ENCODE measurements at places on chromosomes 3 and 15.

DNA sequence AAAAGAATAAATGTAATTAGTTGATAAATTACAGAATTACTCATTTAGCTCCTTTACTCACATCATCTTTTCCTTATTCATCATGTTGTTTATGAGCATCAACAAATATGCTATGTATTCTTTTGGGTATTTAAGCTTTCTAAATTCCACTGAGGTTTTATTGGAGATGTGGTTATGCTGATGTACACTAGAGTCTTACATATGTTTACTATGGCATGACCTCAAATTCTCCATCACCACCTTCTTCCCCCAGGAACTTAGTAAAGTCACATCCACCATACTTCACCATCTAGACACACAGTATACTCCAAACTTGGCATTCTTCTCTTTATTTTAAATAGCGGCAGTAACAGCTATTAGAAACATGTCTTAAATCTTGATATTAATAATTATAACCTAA is 74.1 kb upstream of the MELTF start:
- DNase-seq = no peak

- no peak for DNase-seq
Observed at GRCh38 chr3:173734895-173735294, 337.4 kb downstream of the NLGN1 start.

- no peak for DNase-seq
Observed at GRCh38 chr3:52438579-52439425, 6.1 kb downstream of the SEMA3G start.

DNA sequence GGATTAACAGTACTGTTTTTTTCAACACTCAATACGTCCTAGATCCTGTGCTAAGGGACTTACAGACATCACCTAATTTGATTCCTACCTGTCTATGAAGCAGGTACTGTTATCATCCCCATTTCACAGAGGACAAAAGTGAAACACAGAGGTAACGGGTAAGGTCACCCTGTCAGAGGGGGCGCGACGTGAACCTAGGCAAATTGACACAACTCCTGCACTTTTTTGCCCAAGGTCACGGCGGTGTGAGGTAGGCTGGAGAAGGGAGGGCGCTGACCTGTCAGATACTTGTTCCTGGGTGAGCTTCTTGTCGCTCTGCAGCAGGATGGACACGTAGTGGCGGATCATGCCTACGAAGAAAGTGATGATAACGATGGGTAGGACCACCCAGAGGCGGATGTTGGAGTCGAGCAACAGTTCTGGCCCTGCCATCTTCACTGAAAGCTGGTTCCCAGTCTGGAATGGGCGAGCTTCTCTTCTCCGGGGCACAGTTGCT is 363 bp downstream of the EMC3 start:
- DNase-seq = no peak

- no peak for DNase-seq
Observed at GRCh38 chr15:73633991-73634495, 854 bp upstream of the NPTN start.

- no peak for DNase-seq
Observed at GRCh38 chr3:8638994-8639658, 5.5 kb downstream of the SSUH2 start.

DNA sequence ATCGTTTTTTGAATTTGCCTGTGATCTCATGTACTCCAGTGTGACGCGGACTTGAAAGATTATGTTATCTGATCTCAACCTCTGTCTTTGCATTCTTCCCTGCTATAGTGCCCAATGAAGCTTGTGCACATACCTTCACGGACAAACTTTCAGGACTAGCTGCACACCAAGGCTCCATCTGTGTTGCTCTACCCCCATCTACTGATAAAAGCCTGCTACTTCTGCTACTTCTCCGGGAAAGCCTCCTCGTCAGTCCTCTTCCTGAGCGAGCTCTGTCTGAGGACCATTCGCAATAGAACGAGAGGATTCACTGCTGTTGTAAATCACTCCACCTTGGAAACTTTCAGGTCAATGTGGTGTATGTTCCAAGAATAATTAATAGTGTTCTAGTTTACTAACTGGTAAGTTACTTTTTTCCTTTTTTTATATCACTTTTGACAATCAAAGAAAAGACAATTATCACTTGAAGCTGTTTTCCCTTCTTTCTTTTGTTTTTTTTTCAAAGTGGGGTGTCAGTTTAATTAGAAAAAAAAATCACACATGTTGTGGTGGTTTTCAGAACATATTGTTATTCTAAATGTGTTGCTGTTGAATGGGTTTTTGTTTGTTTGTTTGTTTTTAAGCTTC is 217.6 kb downstream of the ARRDC4 start:
- peak; percentile 28 for DNase-seq

GRCh38 chr15:35393398-35393797 is 152.6 kb downstream of the DPH6 start:
- DNase-seq = no peak

GRCh38 chr15:57248074-57248473 is 128.2 kb upstream of the CGNL1 start:
- DNase-seq = no peak

DNA sequence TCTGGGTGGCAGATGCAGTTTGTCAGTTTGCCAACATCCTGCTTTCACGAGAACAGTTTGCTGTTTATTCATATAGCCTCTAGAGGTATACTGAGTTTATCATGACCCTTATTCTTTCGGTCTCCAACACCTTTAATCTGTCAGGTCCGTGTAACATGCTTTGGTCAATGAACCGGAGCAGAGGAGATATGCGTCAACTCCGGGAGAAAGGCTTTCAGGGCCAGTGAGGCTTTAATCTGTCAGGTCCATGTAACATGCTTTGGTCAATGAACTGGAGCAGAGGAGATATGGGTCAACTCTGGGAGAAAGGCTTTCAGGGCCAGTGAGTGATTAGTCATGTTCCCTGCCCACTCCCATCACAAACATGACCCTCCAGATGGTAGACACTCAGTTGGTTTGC is 16.9 kb upstream of the GPD1L start:
- DNase-seq = no peak

DNA sequence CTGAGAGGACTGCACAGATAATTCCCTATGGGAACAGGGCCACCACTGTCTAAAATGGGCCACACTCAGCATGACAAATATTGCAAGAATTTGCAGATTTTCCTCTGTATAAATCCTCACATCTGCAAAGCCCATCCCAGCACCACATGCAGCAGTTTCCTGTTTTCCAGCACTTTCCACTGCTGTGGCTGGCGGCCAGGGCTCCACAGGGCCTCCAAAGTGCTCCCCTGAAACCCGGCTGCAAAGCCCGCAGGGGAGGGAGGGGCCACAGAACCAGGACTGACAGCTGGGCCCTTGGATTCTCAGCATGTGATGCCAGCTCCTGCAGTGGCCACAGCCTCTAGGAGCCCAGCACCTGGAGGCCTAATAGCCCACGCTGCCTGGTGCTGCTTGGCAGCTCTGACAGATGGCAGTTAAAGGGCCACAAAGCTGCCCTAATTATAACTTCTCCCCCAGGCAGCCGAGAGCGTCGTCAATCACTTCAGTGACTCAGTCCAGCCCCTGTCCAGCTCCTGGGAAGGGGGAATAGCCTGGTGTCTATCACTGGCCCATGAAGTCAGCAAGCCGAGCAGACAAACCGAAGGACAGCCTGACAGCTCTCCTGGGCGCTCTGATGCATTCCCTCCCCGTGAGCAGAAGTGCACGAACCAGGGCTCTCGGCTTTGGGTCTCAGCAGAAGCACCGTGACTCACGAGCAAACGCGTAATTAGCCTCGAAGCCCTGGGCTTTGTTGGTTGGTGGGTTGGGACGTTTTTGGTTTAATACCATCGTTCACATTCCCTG is 4.7 kb downstream of the LRRC15 start:
- DNase-seq = no peak

DNA sequence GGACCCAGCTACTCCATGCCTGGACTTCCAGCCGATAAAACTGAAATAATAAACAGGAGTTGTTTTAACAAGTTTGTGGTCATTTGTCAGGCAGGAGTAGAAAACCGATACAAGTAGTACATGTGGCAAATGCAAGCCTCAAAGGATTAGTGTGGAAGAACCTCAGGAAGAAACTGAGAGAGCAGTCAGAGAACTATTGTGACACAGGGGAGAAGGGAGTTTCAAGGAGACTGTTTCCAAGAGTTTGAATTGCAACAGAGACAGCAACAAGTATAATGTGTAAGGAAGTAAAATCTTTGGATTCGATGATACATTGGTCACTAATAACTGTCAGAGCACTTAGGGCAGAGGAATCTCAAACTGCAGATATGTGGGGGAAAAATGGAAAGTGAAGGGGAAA is 450.6 kb upstream of the ARHGEF26 start:
- DNase-seq = no peak

GRCh38 chr3:24318677-24319287 is 175.9 kb downstream of the THRB start:
- no peak for DNase-seq

DNA sequence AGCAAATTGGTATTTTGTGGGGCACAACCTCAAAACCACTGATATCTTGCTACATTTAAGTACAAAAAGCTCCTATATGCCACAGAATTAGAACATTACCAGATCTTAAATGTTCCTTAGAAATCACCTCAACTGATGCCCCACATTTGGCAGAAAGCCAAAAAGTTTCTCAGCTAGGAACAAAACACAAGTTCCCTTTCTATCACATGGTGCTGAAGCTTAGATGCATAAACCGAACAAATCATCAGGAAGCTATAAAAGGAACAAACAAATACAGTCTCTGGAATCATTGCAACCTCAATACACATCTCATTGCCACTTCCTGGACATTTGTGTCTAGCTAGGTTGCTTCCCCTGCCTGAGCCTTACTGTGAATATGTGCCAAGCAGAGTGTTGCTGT is 492.6 kb downstream of the LPP start:
- DNase-seq = no peak

- no peak for DNase-seq
Observed at GRCh38 chr3:166064476-166064875, 227.3 kb upstream of the BCHE start.

- DNase-seq = peak; percentile 45
Observed at GRCh38 chr3:188185717-188186251, 31.8 kb downstream of the LPP start.

DNA sequence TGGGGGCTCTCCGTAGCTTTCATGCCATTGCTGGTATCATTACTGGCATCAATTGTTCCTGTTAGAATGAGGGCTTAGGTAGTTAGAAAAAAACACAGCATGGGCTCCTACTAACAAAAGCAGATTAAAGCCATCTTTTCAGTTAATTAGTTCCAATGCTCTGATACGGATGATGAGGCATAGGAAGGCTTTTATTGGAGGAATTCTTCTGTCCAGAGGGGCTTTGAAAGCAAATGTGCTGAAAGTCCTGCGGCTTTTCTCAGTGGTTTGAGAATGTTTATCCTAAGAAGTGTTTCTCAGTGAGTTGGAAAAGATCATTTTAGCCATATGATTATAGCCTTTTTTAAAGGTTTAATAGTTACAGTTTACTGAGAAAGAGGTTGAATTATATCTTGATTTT is 198.5 kb downstream of the THSD4 start:
- no peak for DNase-seq

GRCh38 chr3:148202386-148202785 is 495.3 kb upstream of the AGTR1 start:
- no peak for DNase-seq
